ENCODE measurements at places on chromosomes 3 and 15.

- DNase-seq, result no peak
These were observed 210.8 kb downstream of the CGGBP1 start for GRCh38 chr3:87848003-87848402.

GRCh38 chr15:100922192-100923040 lies 3.3 kb downstream of the LRRK1 start:
- DNase-seq, result no peak

GRCh38 chr3:35757991-35758757 lies 118.8 kb downstream of the ARPP21 start:
- DNase-seq, result no peak

- DNase-seq, result no peak
These were observed 16.8 kb upstream of the ALPK3 start for GRCh38 chr15:84800365-84800806.

DNA sequence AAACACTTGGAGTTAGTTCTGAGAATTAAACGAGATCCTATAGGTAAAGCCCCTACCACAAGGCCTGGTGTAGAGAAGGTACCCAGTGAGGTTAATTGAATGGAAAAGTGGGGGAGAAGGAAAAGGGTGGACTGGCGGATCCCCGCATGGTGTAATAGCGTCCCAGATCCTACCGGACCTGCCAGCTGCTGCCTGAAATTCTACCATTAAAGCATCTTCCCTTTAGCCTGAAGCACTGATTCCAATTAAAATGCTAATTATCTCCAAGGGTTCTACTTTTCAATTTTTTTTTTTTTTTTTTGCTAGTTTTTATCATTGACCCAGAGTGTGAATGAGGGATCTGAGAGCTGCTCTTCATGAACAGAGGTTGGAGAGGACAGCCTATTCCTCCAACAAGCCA lies 237.9 kb downstream of the TLE3 start:
- DNase-seq, result no peak

DNA sequence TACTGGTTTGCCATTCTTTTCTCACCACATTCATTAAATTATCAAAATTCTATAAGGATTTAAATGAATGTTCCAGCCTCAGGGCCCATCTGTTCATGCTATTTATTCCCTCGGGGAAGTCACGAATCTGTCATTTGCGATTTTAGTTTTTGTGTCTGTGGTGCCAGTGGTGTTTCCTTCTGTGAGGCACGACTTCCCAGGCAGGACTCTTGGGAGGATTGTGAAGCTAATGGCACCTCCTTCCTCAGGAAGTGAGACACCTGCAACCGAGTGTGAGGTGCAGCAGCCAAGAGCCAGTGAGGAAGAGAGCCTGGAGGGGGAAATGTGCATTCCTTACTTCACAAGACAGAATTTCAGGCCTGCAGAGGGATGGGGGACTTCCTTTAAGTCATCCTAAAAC lies 24.1 kb downstream of the SV2B start:
- DNase-seq, result no peak

DNA sequence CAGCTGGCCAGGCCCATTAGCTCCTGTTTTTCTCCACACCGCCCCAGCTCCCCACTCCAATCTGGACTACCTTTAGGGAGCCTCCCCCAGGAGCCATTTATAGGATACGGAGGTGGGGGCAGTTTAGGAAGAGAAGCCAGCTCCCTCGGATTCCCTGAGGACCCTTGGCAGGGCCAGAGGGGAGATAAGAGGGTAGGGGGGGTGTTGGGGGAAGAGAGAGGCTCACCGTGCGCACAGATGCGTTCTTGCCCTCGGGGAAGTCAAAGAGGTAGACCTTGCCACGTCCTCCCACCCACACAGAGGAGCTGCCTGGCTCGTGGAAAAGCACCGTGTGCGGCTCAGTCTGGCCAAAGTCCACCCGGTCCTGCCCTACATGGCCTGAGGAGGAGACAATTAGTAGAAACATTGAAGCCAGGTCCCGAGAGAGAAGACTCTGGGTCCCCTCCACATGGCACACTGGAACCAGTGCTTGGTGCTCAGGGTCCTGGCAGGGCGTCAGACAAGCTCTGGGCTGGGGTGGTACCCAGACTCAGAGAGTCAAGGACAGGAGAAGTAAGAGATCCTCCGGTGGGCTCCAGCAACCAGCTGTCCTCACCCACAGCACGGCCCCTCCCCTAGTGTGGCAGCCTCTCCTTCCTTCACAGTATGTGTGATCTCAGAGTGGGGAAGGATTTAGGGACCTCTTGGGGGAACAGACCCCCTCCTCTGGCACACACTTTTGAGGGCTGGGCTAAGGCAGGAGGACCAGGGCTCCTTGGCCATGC lies 15.0 kb downstream of the SEMA7A start:
- DNase-seq, result no peak

GRCh38 chr15:80424381-80424780 lies 20.2 kb downstream of the ARNT2 start:
- peak; percentile 52 for DNase-seq

DNA sequence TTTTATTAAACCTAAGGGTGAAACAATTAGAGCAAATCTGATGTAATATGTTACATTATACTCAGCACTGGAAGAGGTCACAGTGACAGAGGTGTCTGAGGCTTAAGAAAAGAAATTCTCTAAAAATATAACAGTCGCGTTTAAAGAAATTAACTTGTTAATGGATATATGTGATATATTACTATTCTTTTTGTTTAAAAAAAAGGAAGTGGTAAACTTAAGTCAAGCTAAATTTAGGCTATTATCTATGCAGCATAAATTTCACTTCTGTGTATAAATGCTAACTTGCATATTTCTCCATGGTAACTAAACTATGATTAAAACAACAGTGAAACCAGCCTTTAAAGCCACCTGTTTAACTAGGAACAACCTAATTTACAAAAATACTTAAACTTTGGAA lies 191.3 kb downstream of the FOXP1 start:
- DNase-seq, result no peak

DNA sequence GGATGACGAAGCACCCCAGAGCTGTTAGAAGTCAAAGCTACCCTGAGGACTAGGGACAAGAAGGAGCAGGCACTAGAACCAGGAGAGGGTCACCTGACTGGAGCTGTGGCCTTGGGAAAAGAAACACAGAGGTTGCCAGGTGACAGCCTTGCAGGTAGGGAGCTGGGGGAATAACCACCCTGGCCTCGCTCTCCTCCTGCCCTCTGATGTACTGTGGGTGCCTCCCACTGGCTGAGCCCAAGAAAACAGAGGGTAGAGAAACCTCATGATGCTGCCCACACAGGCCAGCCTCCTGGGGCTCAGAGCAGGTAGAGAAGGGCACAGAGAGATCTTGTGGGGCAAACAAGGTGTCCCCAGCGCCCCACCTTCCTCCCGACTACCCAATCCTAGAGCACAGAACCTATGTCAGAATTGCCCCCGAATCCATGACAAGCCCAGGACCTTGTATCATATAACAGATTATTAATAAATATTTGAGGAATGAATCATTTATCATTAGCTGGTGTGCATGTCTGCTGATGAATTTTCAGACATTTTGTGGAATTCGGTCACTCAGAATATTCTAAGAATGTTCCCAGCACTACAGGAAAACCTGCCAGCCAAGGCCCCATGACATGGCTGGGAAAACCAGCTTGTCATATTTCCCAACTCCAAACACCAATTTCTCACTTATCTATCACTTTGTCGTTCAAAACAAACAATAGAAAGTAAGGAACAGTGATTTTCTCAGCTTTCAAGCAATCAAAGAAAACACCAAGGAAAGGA lies 59.8 kb upstream of the MEX3B start:
- DNase-seq, result peak; percentile 38

DNA sequence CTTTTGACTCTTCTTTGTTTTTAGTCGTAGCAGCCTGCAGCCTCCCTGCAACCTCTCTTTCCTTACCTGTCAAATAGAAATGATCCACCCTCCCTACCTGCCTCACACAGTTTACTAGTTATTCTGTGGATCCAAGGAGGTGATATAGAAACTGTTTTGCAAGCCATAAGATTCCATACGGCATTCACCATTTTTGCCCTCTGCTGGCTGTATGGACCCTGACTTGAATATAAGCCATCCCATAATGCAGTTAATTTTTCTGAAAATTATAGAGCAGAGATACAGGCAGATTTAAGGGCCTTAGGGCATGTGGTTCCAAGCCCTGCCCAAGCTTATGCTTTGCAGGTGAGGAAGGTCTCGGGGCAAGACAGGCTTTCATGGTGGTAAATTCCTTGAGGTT lies 63.8 kb downstream of the CPN2 start:
- no peak for DNase-seq

DNA sequence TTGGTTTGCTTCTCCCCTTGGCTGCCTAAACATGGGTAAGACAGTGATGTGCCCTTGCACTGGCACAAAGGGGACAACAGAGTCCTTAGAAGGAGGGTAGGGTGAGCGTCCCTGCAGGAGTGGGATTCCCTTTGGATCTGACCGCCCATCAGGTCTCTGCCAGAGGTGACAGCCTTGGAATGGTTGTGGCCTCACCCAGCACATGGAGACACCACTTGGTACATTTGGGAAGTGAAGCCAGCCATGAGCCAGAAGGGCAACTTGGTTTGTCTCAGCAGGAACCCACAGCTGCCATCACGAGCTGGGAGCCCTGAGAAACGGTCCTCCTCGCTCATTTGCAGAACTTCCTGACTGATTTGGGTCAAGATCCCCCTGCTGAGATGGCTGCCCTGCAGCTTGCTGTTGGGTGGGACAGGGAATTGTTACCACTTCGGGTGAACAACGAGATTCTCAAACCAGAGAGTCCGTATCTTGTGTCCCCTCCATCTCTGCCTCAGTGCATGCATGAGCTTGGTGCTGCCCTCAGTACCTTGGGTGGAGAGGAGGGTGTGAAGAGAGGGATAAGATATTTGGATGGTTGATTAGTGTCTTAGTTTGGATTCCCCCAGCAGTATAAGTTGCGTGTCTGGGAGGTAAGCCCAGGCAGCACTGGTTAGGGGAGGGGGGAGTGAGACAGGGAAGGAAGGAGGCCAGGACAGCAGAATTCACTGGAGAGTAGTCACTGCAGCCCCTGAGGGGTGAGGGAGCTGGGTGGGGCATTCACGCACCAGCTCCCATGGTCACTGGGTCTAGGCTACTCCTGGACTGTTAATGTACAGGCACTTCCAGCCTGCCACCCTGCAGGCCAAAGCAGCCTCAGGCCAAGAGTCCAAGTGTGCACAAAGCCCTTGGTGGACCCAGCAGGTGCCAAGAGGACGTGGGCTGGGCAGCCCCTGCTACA lies 168.8 kb upstream of the TOPAZ1 start:
- no peak for DNase-seq

GRCh38 chr3:138942271-138942670 lies 4.7 kb downstream of the FOXL2 start:
- DNase-seq, result no peak

- DNase-seq, result peak; percentile 72
These were observed 23.1 kb upstream of the GPR171 start for GRCh38 chr3:151226088-151226563.

- DNase-seq, result no peak
These were observed 466.3 kb downstream of the NR2F2 start for GRCh38 chr15:96796841-96797240.

- peak; percentile 25 for DNase-seq
These were observed 3.0 kb downstream of the DUOXA1 start for GRCh38 chr15:45126535-45127158.

DNA sequence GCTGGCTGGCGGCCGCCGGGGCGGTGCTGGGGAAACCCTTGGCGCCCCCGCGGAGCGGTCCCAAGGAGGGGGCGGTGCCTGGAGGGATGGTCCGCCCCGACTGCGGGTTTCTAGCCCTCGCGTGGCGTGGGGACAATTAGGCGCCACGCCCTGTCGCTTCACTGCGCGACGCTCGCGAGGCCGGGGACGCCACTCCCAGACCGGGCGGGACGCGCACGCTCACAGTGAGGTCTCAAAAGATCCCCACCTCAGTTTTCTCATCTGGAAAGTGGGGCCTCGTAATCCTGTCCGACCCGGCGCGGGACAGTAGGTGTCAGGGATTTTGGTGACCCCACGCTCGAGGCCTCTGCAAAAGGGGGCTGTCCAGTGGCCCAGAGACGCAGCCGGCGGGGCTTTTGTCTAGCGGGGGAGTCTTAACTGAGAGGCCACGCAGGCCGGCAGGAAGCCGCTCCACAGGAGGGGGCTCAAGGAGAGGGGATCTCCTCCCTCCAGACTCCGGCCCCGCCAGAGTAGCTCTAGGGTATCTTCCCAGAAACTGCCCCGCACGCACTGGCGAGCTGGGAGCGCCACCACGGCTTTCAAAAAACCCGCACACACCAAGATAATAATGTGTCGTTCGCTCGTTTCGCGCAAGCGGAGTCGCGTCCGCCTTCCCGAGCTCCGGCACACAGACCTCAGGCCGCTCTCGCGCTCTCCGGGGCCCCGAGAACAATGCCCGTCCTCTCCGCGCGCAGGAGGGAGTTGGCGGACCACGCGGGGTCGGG lies 710 bp upstream of the CLK3 start:
- DNase-seq, result peak; percentile 47

DNA sequence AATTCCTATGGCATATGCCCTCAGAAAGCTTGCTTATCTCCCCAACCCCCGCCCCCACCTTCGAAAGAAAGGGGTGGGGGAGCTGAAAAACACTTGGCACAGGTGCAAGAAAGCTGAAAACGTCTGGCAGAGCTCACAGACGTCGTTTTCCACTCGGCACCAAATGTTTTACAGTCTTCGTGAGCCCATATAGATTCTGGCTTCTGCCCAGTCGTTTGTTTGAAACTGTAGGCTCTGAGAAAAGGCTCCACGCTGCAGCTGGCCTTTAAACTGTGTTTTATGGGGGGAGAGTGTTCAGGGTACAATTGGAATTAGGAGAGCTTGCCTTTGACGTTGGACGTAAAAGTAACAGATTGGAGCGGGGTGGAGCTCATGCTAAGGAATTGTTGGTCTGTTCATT lies 130.3 kb downstream of the MDFIC2 start:
- no peak for DNase-seq

- no peak for DNase-seq
These were observed 17.8 kb upstream of the SCAMP5 start for GRCh38 chr15:74977599-74977998.

GRCh38 chr3:77816366-77816765 lies 776.5 kb downstream of the ROBO2 start:
- no peak for DNase-seq

DNA sequence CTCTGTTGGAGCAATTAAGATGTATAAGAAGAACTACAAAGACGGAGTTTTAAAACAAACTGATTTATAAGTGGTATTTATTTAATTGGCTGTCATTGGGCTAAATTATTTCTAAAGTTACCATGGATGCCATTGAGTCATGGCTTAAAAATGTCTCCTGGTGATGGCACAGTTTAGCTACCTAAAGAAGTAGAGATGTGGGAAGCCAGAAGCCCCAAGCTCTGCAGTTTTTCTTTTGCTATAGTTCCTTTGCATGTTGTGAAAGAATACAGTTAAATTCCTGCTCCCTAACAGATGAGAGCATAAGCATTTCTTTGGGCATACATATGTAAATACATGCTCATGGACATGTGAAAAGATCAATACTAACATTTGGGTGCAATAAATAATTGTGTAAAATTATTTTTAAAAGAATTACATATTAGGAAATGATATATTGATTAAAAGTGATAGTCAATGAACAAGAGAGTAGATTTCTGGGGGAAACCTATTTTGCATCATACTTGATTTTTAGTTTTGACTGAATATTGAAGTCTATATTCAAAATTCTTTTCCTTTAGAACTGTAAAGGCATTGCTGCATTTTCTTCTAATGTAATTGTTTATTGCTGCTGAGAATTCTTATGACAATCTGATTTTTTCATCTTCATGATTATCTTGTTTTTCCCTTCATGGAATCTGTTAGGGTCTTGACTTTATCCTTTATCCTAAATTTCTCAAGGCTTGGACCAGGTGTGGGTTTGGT lies 2.1 kb downstream of the OPA1 start:
- peak; percentile 26 for DNase-seq

- DNase-seq, result no peak
These were observed 38.1 kb upstream of the NECTIN3 start for GRCh38 chr3:111033470-111034050.

Measured in kidney glomerular epithelial cell (primary cell).